ENCODE measurements at places on chromosomes 16 and 17.

DNA sequence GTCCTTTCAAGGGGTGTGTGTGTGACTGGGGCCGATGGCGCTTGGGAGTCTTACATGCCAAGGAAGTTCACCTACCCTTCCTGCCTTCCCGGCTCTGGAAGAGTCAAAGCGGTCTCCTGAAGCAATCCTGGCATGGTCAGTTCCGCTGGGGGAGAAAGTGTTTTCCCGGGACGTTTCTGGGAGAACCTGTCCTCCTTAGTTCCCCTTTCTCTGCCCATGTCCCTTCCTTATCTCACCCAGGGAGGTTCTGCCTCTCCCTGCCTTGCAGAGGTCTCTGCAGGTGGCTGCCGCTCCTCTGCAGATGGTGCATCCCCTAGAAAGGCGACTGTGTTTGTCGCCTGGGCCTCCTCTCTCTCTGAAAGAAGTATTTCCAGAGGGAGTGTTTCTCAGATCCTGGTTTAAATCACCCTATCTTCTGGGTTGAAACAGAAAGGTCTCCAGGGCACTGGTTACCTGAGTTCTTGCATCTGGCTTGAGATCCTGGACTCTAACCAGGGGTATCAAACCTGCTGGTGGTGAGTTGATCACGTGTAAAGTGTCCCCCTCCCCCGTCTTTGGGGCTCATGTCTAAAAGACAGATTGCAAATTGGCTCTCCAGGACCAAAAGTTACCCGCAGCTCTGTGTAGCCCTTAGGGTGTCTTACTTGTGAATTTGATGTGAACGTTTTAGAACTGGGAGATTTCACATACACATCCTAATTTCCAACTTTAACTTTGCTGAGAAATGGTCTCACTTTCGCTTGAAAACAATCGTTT, 1.9 kb downstream of the PRKCB start:
- no peak for DNase-seq

DNA sequence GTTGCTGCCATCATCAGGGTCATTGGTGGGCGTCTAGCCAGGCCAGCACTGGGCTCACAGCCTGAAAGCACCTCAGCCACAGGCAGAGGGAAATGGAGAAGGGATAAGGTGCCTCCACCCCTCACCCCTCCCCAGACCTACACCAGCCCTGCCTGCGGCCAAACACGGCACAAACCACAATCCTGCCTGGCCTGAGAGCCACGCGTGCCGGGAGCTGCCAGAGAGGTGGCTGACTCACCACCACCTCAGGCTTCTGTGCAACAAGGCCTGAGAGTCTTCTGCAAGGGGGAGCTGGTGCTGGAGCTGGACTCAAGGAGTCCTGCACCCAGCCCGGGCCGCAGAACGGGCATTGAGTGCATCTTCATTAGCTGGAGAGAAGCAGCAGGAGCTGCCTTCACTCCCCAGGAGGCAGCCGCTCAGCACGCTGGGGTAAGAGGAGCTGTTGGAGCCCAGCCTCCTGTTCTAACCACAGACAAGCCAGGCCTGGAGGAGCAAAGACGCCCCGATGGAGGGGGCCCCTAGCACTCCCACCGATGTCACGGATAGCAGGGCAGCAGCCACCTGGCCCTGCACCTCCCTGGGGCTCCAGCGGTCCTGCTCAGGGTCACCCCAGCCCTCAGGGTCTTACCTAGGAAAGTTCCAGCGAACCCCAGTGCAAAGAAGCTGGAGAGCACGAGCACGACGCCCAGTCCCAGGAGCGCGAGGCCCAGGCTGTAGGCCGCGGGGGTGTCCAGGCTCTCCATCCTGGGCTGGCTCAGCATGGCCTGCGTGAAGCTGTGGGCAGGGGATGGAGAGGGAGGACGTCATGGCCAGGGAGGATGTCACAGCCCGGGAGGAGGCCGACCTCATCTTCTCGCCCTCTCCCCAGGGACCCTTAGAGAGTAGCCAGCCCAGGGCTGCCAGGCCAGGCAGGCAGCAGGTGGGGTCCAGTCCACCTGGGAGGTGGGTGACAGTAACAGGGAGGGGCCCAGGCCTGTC, 16.0 kb upstream of the RASD1 start:
- DNase-seq = peak; percentile 10

DNA sequence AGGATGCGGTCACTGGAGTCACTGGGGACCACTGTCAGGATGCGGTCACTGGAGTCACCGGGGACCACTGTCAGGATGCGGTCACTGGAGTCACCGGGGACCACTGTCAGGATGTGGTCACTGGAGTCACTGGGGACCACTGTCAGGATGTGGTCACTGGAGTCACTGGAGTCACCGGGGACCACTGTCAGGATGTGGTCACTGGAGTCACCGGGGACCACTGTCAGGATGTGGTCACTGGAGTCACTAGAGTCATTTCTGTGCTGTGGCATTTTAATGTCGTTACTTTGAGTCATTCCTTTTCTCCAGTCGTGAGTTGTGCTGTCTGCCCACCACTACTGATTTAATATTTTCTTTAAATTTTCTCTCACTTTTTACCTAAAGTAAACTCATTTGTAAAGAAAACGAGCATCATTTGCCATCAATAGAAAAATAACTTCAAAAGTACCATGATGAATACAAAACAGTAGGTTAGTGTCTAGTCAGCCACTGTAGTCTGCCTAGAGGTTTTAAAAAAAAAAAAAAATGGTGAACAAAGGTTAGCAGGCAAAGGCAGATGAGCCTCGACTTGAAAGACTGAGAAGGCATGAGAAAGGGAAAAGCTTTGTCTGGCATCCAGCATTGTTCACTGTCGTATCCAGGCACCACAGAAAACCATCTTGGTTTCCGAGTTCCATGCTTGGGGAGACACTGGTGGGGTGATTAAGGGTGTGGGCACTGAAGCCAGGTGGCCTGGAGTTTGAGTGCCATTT, 346.6 kb downstream of the SNX29 start:
- DNase-seq = peak; percentile 57

DNA sequence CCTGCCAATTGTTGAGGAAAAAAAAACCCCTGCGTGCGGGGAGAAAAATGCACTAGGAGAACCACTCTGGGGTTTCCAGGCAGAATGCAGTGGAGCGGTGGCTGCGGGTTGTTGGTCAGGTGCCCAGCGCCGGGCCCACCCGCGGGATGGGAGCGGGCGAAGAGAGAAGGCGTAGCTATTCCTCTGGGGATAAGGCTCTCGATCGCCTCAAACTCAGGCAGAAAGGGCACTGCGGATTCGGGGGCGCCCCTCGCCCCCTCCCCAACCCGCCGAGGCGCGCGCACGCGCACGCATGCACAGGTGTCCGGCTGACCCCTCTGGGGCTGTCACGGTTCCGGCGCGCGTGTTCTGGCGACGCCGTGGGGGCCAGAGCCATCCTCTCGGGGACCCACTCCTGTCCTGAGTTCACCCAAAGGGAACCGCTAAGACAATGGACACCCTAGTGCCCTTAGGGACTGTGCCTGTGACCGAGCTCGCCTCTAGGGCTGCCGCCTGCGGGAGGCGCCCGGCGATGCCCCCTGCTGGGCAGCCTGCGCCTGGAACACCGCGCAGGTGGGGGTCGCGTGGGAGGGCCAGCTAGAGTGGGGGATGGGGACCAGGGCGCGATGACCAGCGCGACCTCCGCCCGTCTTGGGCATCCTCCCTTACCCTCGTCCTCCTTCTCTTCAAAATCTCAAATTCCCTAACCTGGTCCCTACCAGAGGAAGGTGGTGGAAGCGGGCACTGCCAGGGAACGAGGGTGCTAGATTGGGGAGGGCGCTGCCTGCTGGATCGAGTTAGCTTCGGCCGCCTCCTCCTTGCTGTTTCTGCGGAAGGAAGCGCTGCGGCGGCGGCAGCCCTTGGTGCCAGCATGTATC, 14.4 kb upstream of the CBX8 start:
- peak; percentile 48 for DNase-seq

- DNase-seq = no peak
Observed at GRCh38 chr17:57016764-57017116, 38.8 kb downstream of the SCPEP1 start.

- no peak for DNase-seq
Observed at GRCh38 chr17:10003705-10004104, 98.6 kb upstream of the RCVRN start.

- no peak for DNase-seq
Observed at GRCh38 chr16:27452569-27453493, 50.9 kb downstream of the IL21R start.

DNA sequence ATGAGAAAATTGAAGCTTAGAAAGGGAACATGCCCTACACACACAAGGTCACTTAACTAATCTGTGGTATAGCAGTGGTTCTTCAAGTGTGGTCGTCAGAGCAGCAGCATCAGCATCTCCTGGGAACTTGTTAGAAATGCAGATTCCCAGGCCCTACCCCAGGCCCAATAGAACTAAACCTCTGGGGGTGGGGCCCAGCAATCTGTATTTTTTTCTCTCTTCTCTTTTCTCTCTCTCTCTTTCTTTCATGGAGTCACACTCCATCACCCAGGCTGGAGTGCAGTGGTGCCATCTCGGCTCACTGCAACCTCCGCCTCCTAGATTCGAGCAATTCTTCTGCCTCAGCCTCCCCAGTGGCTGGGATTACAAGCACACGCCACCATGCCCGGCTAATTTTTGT, 3.9 kb downstream of the NLE1 start:
- no peak for DNase-seq

GRCh38 chr16:19354371-19354770, 63.3 kb upstream of the TMC5 start:
- no peak for DNase-seq

DNA sequence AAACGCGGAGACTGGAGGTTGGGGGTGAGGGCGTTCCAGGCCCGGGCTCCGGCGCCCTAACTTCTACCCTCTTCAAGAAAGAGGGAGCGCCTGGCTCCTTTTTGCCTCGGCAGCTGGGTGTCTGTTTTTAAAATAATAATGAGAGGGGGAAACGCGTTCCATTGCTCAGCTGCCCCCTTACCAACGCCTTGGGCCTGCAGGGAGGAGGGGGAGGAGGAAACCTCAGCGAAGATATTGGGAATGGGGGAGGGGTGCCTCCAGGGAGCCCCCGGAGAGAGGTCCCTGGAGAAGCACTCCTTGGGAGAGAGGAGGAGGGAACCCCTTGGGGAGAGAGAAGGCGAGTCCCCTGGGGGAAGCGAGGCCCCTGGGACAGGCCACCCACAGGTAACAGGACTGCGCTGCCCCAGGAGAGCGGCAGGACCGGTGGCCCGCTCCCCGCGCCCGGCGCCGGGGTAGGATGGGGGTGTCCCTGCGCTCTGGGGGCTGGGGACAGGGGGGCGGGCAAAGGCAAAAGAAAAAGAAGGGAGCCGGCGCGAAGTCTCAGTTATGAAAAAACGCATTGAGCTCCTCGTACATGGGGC, 2.7 kb downstream of the NEUROD2 start:
- DNase-seq = no peak

Data from activated CD4-positive, alpha-beta T cell treated with anti-CD3 and anti-CD28 coated beads, Interleukin-10, Interleukin-2, amounts not matched to agents 100 ng/mL and 50 ng/mL, durations not matched to agents 16 hours and 8 hours (primary cell).